ENCODE measurements at places on chromosomes 2 and 18. TPM values are rescaled to one million over a fixed set of nuclear protein-coding genes. Genes with fewer than 3 reads are reported as not detected.

GRCh38 chr2:241003369-241003768, 5.0 kb downstream of the SNED1 start:
- no peak overlapping the region for H3K4me3 ChIP-seq
- H3K36me3 ChIP-seq: peaks cover 13% of the 10 kb centered on the region
- H3K4me1 ChIP-seq: peaks cover 17% of the 10 kb centered on the region
- no peak for DNase-seq
- no peaks in the 10 kb centered on the region for H3K27me3 ChIP-seq
- H3K27ac ChIP-seq: no peak overlapping the region

RUFY4 gene
- 0.15 TPM for total RNA-seq

DNA sequence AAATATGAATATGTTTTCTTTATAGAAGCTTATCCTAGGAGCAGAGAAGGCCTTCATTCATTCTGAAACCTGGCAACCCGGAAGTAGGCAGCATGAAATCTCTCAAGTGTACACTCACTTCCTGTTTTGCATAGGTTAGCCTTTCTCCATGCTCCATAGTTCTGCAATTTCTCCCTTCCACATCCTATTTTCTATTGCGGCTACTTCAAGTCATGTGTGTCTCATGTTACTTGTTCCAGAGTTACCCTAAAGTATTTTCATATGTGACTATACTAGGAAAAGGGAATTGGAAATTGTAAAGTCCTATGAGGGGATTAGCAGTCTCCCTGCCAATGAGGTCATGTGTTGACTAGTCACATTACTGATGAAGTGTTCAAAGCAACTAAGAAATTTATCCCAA, 320.6 kb downstream of the NCKAP5 start:
- peak; percentile 61 for DNase-seq
- no peaks in the 10 kb centered on the region for H3K36me3 ChIP-seq

DNA sequence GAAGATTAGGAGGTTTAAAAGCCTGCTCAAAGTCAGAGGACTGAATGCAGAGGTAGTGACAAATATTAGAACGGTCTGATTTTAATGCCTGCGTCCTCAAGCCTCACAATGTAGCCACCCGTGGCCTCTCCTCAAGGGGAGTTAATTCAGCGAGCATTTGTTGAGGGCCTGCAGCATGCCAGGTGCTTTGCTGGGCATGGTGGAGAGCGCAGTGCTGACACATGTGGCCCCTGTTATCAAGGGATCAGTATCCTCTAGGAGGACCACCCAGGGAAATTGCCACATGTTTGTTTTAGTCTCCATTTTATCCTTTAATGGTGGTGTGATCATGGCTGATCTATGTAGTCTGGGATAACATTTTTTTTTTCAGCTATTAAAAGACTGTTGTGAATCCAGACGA, 19.2 kb downstream of the PMAIP1 start:
- DNase-seq: no peak
- no peaks in the 10 kb centered on the region for H3K4me1 ChIP-seq
- H3K27ac ChIP-seq: no peak overlapping the region
- H3K36me3 ChIP-seq: no peaks in the 10 kb centered on the region
- no peak overlapping the region for H3K4me3 ChIP-seq

GRCh38 chr2:10012963-10013461, 30.3 kb upstream of the KLF11 start:
- DNase-seq: no peak
- H3K27ac ChIP-seq: no peak overlapping the region
- no peak overlapping the region for H3K4me3 ChIP-seq
- no peaks in the 10 kb centered on the region for H3K27me3 ChIP-seq

DNA sequence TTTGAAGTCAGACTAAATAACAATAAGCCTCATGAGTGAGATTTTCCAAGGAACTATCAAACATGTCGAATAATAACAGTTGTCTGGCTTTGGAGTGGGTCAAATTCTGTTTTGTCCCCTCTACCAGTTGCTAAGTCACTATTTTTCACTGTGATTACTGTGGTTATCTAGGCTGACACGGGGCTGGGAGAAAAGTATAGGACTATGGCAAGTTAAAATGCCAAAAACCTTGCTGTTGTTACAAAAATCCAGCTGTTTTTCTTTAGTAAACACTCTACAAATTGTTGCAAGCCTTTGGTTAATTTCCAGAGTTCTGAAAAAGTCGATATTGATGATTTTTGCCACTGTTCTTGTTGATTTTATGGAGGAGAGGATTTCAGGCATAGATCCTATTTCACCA, 1.5 kb downstream of the CFAP210 start:
- no peak overlapping the region for H3K27ac ChIP-seq
- no peak overlapping the region for H3K4me3 ChIP-seq
- no peaks in the 10 kb centered on the region for H3K27me3 ChIP-seq
- DNase-seq: peak; percentile 82

DNA sequence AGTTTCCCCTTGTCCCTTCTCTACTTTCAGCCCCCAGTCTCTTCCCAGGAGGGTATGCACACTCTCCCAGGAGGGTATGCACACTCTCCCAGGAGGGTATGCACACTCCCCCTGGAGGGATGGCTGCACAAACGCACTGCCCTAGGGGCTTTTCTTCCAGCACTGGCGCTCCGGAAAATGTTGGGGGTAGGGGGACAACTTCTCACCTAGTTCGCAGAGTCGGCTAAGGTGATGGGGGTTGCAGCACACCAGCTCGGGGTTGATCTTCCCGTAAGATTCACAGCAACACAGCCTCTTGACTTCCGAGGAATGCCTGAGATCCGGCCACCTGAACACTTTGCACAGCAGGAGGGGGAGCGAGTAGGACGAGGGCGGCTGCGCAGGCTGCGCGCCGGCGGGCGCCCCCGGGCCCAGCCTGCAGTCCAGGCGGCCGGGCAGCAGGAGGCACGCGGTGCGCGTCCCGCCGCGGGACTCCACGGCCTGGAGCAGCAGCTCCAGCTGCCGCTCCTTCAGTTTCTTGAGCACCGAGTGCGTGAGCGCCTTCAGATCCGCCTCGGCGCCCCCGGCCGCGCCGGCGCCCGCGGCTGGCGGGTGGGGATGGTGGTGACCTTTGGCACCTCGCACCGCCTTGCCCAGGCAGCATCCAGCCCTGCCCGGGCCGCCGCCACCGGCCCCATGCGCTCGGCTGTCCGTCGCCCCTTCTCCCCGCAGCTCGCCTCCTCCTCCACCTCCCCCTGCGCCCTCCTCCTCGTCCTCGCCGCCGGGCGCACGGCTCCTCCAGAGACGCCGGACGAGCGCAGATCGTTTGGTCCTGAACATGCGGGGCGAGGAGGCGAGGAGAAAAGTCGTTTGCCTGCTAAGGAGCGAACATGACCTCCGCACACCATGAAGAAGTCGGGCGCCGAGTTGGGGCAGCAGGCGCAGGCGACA, 894 bp downstream of the SMAD7 start:
- H3K4me3 ChIP-seq: peak overlapping the region; percentile 74
- H3K36me3 ChIP-seq: peaks cover 6% of the 10 kb centered on the region
- peak overlapping the region; percentile 97 for H3K27ac ChIP-seq
- peaks cover 7% of the 10 kb centered on the region for H3K4me1 ChIP-seq
- no peak for DNase-seq
- no peaks in the 10 kb centered on the region for H3K27me3 ChIP-seq

DNA sequence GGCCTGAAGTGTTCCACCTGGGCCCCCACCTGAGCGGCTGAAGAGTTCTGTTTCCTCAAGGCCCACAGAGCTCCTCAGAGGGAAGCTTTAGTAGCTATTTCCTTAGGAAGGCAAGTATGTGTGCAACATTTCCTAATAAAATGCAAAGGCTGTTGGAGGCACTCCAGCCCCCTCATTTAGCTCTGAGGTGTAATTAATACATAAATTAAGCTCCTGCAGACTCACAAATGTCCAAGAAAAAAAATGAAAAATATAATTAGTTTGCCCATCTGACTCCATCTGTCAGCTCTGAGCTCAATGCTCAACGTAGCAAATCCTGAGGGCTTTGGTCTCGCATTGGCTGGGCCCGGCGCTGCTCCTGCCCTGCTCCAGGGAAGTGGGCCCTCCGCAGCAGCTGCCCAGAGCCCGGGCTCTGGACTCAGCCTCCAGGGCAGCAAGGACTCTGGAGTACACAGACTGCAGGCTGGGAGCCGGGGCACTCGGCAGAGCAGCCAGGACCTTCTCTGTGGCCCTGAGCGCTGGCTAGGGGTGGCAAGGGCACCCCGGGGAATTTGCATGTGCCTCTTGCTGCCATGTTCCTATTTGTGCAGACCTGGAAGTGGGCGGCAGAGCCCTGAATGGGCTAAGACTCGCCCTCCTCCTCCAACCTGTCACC, 23.4 kb upstream of the C1QL2 start:
- no peak overlapping the region for H3K4me3 ChIP-seq
- no peaks in the 10 kb centered on the region for H3K36me3 ChIP-seq
- no peak for DNase-seq
- no peaks in the 10 kb centered on the region for H3K27me3 ChIP-seq

GRCh38 chr2:100718065-100718629, 101.8 kb upstream of the NPAS2 start:
- no peak overlapping the region for H3K27ac ChIP-seq
- no peaks in the 10 kb centered on the region for H3K36me3 ChIP-seq
- H3K4me3 ChIP-seq: no peak overlapping the region
- no peaks in the 10 kb centered on the region for H3K27me3 ChIP-seq
- H3K4me1 ChIP-seq: no peaks in the 10 kb centered on the region
- DNase-seq: no peak

DNA sequence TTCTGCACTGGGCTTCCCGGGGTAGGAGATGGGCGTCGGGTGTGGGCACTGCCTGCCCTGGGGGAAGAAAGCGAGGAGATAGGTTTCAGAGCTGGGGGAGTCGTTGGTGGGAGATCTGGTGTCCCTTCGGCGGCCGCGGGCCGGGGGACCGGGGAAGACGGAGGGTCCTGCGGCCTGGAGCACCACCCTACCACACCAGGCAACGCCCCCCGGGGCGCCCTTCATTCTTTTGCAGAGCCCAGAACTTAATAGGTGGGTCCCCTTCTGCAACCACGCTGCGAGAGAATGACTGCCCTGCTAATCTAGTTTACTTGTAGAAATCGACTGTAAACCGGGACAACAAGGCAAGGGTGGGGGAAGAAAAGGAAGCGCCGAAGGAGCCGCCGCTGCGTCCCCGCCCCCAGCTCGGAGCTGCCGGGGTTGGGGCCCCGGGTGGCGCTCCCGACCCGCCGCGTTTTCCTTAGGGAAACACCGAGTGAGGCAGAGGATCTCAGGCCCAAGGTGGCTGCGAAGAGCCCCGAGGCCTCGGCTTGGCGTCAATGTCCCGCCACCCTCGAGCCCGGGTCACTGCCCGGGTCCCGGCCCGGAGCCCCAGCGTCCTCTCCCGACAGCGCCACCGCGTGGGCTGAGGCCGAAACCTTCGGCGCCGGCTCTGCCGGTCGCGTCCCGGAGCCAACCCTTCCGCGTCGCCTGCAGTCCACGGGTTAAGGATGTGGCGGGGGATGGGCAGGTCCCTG, 5.4 kb upstream of the SATB2 start:
- H3K27me3 ChIP-seq: peaks cover 85% of the 10 kb centered on the region
- peak; percentile 70 for DNase-seq
- H3K27ac ChIP-seq: no peak overlapping the region
- peaks cover 5% of the 10 kb centered on the region for H3K4me1 ChIP-seq
- H3K36me3 ChIP-seq: no peaks in the 10 kb centered on the region
- H3K4me3 ChIP-seq: no peak overlapping the region

- H3K4me1 ChIP-seq: no peaks in the 10 kb centered on the region
- H3K27ac ChIP-seq: no peak overlapping the region
- peaks cover 7% of the 10 kb centered on the region for H3K36me3 ChIP-seq
- no peak overlapping the region for H3K4me3 ChIP-seq
- DNase-seq: no peak
These were observed 15.2 kb upstream of the CCDC74B start for GRCh38 chr2:130160131-130160530.

- peak; percentile 11 for DNase-seq
- no peaks in the 10 kb centered on the region for H3K4me1 ChIP-seq
- H3K27me3 ChIP-seq: no peaks in the 10 kb centered on the region
- H3K27ac ChIP-seq: no peak overlapping the region
- no peak overlapping the region for H3K4me3 ChIP-seq
- no peaks in the 10 kb centered on the region for H3K36me3 ChIP-seq
These were observed 590.8 kb upstream of the ID2 start for GRCh38 chr2:8090748-8091700.

GRCh38 chr2:151766437-151767153, 32.3 kb upstream of the NEB start:
- H3K27me3 ChIP-seq: no peaks in the 10 kb centered on the region
- H3K27ac ChIP-seq: no peak overlapping the region
- no peak overlapping the region for H3K4me3 ChIP-seq
- no peaks in the 10 kb centered on the region for H3K36me3 ChIP-seq
- H3K4me1 ChIP-seq: peaks cover 28% of the 10 kb centered on the region

GRCh38 chr2:126344493-126344892, 311.5 kb upstream of the GYPC start:
- no peaks in the 10 kb centered on the region for H3K36me3 ChIP-seq
- no peaks in the 10 kb centered on the region for H3K4me1 ChIP-seq
- no peak overlapping the region for H3K27ac ChIP-seq
- DNase-seq: no peak
- H3K27me3 ChIP-seq: no peaks in the 10 kb centered on the region
- no peak overlapping the region for H3K4me3 ChIP-seq

DNA sequence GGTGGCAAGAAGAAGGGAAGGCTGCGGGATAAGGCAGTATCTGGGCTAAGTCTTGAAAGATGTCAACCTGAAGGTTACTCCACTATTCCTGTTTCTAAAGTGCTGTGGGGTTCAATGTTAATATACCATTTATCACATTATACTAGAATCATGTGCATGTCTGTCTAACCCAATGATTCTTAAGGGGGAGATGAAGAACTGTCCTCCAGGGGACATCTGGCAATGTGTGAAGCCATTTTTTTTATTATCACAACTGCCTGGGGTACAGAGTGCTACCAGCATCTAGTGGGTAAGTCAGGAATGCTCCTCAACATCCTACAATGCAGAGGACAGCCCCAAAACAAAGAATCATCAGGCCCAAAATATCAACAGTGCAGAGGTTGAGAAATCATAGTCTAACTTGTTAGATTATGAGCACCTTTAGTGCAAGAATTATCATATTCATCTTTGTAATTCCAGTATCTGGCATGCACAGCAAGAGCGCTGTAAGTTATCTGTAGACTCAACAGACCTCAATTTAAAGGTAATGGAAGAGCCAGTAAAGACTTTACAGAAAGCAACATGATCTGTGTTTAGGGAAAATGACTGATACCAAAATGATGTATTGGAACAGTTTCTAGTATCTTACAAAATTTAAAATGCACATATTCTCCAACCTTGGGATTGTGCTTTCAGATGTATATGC, 26.3 kb downstream of the SP3 start:
- peaks cover 40% of the 10 kb centered on the region for H3K4me1 ChIP-seq
- H3K27me3 ChIP-seq: no peaks in the 10 kb centered on the region
- no peak overlapping the region for H3K27ac ChIP-seq
- H3K4me3 ChIP-seq: no peak overlapping the region
- DNase-seq: no peak
- H3K36me3 ChIP-seq: peaks cover under 1% of the 10 kb centered on the region

Measured in lung (tissue), 17 donors.